ENCODE measurements at places on chromosomes 6 and 20.

DNA sequence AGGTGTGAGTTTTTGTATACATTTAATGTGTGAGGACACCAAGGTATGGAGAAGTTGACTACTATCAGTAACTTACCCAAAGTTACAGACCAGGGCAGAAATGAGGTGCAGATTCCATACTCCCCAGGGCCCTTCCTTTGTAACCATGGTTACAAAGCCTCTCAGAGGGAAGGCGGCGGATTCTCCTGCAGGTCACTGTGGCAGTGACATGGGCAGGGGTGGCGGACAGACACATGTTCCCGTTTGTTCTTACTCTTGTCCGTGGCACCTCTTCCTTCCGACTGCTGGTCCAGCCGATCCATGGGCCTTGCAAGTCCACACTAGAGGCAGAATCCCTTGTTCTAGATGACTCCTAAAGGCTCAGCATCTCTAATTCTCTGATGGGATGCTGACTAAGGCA is 43.0 kb downstream of the PDYN start:
- no peak overlapping the region for H3K27ac ChIP-seq
- no peak overlapping the region for H3K4me3 ChIP-seq
- peak; percentile 31 for DNase-seq
- peaks cover 18% of the 10 kb centered on the region for H3K4me1 ChIP-seq

GRCh38 chr20:56111961-56112730 is 106.8 kb upstream of the CBLN4 start:
- H3K36me3 ChIP-seq, result no peaks in the 10 kb centered on the region
- no peak for DNase-seq
- H3K27ac ChIP-seq, result no peak overlapping the region
- no peaks in the 10 kb centered on the region for H3K27me3 ChIP-seq

DNA sequence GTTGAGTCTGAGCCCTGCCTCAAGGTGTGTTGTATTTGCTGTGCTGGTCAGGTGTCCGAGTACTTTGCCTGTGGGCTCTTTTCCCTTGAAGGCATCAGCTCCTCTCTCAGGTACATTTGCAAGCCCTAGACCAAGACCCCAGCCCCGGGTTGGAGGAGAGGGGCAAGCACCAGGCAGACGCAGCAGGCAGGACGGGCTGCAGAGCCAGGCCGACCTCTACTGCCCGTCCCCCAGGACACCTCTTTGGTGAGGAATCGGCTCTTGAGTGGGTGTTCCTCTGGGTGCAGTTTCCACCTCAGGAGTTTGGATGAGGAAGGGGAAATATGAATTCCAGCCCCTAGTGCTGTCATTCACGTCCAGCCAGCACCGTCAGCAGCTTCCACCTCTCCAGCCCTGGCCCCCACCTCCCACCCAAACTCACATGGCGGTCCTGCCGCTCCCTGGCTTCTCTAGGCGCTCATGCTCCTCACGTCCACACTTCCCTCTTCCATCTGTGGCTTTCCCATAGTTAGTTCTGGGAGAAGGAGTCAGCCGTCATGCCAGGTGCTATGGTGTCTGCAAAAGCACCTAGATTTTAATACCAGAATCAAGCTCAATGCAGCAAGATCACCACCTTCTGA is 183.9 kb downstream of the DLL1 start:
- DNase-seq, result no peak
- H3K4me1 ChIP-seq, result peaks cover 5% of the 10 kb centered on the region
- H3K27me3 ChIP-seq, result peaks cover 8% of the 10 kb centered on the region
- no peak overlapping the region for H3K27ac ChIP-seq
- no peaks in the 10 kb centered on the region for H3K36me3 ChIP-seq
- no peak overlapping the region for H3K4me3 ChIP-seq

GRCh38 chr20:58065508-58066361 is 162.7 kb downstream of the ANKRD60 start:
- no peak overlapping the region for H3K4me3 ChIP-seq
- H3K4me1 ChIP-seq, result peaks cover 4% of the 10 kb centered on the region
- H3K36me3 ChIP-seq, result peaks cover 9% of the 10 kb centered on the region
- DNase-seq, result no peak

DNA sequence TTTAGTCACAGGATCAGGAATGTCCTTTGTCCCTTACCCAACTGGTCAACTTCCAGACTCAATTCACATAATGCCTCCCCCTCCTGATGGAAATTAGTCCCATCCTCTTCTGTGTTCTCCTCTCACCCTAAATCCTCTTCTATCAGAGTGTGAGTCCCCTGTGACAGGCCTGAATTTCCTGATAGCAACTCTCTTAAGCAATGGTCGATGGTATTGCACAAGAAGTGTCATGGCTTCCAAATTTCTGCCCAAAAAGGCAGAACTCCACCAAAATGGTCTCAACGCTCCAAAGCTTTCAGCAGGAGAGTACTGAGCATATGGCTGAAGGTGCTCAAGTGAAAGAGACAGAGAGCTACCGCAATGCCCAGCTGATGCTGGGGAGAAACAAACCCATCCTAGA is 2.4 kb downstream of the PREP start:
- peaks cover 4% of the 10 kb centered on the region for H3K36me3 ChIP-seq
- H3K27ac ChIP-seq, result peak overlapping the region; percentile 99
- peak overlapping the region; percentile 100 for H3K4me3 ChIP-seq
- no peak for DNase-seq

DNA sequence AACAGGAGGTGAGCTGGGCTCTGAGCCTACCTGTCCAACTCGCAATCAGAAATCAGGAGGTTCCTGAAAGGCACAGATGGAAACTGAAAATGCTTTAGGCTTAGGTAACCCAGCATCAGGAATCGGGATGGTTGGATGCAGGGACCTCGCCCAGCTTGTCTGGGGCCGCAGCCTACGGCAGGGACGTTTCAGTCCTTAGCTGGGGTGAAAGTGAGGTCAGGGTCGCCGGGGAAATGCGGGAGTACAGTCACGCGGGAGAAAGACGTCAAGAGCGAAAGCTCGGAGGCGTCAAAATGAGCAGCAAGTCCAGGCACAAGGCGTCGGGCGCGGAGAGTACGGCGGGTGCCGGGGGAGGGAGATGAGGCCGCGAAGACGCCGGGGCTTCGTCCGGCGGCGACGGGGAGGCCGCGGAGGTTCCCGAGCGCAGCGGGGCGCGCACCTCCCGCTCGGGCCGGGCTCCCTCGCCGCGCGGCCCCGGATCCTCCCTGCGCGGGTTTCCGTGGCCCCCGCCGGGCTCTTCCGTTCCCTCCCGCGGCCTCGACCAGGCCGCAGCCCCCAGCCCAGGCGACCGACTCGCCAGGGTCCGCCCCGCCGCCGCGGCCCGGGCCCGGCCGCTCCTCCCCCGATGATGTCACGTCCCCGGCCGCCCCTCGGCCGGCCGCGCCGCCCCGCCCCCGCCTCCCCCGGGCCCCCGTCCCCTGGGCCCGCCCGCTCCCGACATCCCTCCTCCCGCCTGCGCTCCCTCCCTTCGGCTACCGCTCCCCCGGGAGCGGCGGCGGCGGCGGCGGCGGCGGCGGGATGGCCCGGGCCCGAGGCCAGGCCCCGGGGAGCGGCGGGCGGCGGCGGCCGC is at the start of gene EBF4:
Gene EBF4, plus strand, starts transcription at position 745 of the 850 bp plus-strand sequence. CDS start 866 bp downstream, outside the sequence.
- H3K27me3 ChIP-seq, result peaks cover 50% of the 10 kb centered on the region
- DNase-seq, result peak; percentile 50
- H3K36me3 ChIP-seq, result peaks cover 15% of the 10 kb centered on the region
- H3K4me3 ChIP-seq, result peak within 1 kb of the TSS; percentile 98

DNA sequence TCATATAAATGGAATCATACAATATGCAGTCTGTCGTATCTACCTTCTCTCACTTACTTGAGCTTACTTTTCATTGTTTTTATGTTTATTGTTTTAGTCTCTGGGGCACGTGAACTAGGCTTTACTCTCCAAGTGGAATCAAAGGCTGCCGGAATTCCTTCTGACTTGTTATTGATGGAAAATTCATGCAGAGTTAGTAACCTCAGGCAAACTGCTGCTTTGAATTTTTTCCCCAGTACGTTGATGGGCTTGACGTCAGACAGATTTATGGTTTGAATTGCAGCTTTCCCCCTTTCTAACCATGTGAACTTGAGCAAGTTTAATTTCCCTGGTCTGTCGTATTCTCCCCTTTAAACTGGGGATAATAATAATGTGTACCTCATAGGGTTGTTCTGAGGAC is 68.6 kb downstream of the ZDHHC14 start:
- no peak overlapping the region for H3K27ac ChIP-seq
- no peak overlapping the region for H3K4me3 ChIP-seq
- H3K36me3 ChIP-seq, result no peaks in the 10 kb centered on the region
- H3K4me1 ChIP-seq, result peaks cover 3% of the 10 kb centered on the region

- no peak overlapping the region for H3K4me3 ChIP-seq
- no peak for DNase-seq
- no peaks in the 10 kb centered on the region for H3K4me1 ChIP-seq
- H3K27me3 ChIP-seq, result peaks cover 3% of the 10 kb centered on the region
- peak overlapping the region; percentile 48 for H3K27ac ChIP-seq
Measured at GRCh38 chr6:30991891-30992290, 8.4 kb downstream of the MUC21 start.

- peaks cover 1% of the 10 kb centered on the region for H3K27me3 ChIP-seq
- H3K4me1 ChIP-seq, result peaks cover 12% of the 10 kb centered on the region
- DNase-seq, result peak; percentile 47
- H3K4me3 ChIP-seq, result no peak overlapping the region
Measured at GRCh38 chr20:50085481-50086365, 27.2 kb downstream of the UBE2V1 start.

DNA sequence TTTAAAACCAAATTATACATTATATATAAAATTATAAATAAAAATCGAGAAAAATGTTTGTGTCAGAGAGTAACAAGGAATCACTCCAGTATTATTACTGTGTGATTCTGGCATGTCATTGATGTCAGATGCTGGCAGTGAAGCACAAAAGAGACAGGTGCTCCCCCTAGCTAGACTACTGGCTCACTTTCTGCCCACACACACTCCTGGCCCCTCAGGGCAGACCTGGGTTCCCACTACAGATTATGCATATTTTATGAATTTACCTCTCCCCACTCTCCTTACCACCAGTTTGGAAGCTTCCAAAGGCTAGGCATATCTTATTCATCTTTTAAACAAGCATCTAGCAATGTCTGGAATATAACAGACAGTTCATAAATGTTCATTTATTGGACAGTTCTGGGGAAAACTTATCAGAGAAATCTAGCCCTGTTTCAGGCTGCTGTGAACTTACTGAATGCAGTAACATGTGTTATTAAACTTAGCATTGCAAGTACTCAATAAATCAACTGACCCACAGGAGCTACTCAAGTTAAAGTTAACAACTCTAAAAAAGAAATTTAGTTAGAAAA is 12.8 kb downstream of the SNX3 start:
- H3K4me1 ChIP-seq, result no peaks in the 10 kb centered on the region
- no peaks in the 10 kb centered on the region for H3K27me3 ChIP-seq
- DNase-seq, result no peak
- H3K36me3 ChIP-seq, result peaks cover 9% of the 10 kb centered on the region

DNA sequence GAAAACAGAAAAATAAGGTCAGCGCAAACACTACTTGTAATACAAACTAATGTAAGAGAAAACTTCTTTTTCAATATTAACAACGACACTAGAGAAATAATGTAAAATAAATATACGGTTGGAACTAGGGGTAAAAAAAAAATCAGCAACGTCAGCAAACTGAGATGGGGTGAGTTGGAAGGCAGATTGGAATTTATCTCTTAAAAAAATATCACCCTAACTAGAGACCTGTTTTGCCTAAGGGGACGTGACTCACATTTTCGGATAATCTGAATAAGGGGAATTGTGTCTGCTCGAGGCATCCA is 705 bp upstream of the UTRN start:
- no peak for DNase-seq
- peaks cover 4% of the 10 kb centered on the region for H3K36me3 ChIP-seq
- H3K4me3 ChIP-seq, result peak overlapping the region; percentile 87
- peaks cover 7% of the 10 kb centered on the region for H3K27me3 ChIP-seq
- peaks cover 5% of the 10 kb centered on the region for H3K4me1 ChIP-seq

- H3K27me3 ChIP-seq, result no peaks in the 10 kb centered on the region
- no peak for DNase-seq
- no peak overlapping the region for H3K4me3 ChIP-seq
- H3K4me1 ChIP-seq, result peaks cover 5% of the 10 kb centered on the region
- peaks cover 4% of the 10 kb centered on the region for H3K36me3 ChIP-seq
- no peak overlapping the region for H3K27ac ChIP-seq
Measured at GRCh38 chr6:45657226-45657625, 279.5 kb upstream of the SUPT3H start.

DNA sequence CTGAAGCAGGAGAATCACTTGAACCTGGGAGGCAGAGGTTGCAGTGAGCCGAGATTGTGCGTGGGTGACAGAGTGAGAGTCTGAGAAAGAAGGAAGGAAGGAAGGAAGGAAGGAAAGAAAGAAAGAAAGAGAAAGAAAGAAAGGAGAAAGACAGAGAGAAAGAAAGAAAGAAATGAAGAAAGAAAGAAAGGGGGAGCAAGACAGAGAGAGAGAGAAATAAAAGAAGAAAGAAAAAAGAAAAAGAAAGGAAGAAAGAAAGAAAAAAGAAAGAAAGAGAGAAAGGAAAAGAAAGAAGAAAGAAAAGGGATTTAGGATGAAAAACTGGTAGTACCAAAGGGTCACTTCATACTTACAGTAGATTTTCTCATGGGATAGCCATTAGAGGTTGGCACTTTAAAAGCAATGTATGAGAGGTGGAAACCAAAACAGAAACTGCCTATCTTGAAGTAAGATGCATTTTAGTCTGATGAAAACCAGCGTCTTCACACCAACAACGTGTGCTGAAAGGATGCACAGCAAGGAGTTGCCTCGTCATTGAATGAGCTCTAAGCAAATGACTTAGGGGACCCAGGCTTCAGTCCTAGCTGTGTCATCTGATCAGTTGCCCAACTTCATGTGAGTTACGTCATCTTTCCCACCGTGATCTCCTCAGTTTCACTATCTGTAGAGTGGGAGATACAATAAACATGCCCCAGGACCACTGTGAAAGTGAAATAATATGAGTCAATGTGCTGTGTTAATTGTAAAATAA is 133.9 kb upstream of the NEDD9 start:
- DNase-seq, result no peak
- H3K4me3 ChIP-seq, result no peak overlapping the region

GRCh38 chr20:50724851-50725723 is 6.3 kb upstream of the PARD6B start:
- no peaks in the 10 kb centered on the region for H3K36me3 ChIP-seq
- no peak overlapping the region for H3K4me3 ChIP-seq
- no peak for DNase-seq
- no peak overlapping the region for H3K27ac ChIP-seq
- no peaks in the 10 kb centered on the region for H3K4me1 ChIP-seq

DNA sequence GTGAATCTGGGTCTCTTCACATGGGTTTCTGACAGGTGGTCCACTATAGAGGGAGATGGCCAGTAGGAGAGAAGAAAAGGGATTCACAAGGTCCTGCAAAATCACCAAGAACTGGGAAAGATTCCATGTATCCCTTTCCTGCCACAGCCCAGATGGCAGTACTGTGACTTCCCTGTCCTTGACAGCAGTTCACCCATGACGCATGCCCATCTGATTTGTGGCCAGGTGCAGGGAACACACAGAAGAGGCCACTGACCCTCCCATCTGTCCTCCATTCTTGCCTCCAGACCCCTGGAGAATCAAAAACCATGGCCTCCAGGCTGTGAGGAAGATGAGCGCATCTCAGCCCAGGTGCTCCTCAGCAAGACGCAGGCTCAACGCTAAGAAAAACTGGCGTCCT is 183.1 kb upstream of the RREB1 start:
- peaks cover 13% of the 10 kb centered on the region for H3K36me3 ChIP-seq
- no peaks in the 10 kb centered on the region for H3K4me1 ChIP-seq
- no peak overlapping the region for H3K27ac ChIP-seq
- no peak for DNase-seq
- peaks cover 7% of the 10 kb centered on the region for H3K27me3 ChIP-seq

Data from glutamatergic neuron (in vitro differentiated cells).